ENCODE measurements at places on chromosomes 4 and X.

GRCh38 chr4:107120661-107121060 is 84.5 kb upstream of the DKK2 start:
- peak; percentile 58 for DNase-seq

DNA sequence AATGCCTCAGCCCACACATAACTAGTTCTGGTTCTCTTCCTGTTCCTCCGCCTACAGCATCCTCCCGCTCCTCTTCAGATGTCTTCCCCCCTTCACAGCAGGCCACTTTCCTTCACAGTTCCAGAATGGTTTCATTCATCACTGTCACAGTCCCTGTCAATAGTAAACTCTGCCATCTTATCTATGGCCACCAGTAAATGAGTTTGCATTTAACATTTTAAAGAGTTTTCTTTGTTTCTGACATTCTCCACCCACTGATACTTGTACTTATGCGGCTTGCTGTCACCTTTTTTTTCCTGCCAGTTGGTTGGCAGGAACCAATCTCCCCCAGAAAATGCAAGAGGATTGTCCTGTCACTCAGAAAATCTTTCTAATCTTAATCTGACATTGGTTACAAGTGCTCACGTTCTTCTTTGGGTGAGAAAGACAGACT is 114.1 kb downstream of the GLUD2 start:
- DNase-seq: no peak

DNA sequence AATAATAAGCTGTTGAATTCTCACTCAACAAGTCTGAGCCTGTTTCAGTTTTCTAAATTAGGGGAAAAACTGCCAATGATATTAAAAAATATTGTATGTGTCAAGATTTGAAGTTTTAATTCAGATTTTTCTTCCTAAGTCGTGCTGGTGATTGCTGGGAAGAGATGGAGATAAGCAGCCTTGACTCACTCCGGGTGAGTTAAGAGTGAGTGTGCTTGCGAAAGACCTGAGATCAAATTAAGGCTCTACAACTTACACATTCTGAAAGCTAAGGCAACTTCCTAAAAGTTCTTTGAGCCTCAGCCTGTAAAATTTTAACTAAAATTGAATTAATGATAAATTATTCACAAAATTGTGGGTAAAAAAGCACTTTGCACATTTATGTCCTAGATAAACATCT is 1441.2 kb downstream of the PCDH7 start:
- DNase-seq: no peak

DNA sequence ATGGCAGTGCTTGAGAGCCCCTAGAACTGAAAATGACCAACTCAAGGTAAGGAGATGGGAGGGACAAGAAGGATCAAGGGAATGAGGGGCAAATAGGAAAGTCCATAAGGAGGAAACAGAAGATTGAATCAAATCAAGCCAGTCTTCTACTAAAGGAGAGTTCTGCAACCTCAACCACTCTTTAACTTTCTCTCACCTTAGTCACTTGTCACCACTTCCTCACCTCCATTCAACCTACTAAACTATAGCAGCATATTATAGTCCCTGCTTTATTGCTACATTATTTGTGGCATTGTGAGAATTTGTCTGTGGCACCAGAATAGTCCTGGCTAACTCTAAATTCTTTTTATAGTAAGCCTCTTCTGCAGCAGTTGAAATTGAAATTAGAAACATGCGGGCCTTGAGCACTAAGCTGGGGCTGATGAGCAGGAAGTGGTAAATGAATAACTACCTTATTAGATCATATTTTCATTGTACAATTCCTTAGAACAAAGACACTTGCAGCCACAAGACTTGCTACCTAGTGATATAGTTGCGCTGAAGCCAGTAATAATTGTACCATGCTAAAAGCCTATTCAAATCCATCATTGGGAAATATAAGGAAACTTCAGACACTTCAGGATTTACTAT is 336.9 kb downstream of the ZNF674 start:
- DNase-seq: peak; percentile 7

- DNase-seq: peak; percentile 20
Measured at GRCh38 chr4:176376032-176376614, 56.4 kb downstream of the SPCS3 start.

GRCh38 chrX:133175162-133175561 is 43.0 kb downstream of the TFDP3 start:
- DNase-seq: no peak

DNA sequence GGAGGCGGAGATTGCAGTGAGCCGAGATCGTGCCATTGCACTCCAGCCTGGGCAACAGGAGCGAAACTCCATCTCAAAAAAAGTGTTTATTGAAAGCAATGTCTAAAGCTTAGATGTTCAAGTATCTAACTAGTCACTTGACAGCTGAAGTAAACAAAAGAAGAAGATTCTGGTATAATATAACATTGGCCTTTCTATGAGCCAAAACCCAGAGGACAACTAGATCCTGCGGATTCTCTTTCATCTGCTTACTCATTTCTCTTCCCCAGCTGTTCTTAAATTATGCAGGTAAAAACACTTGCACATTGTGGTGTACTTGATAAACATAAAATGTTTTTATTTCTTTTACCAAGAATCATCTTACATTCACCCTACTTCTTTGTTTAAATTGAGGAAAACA is 24.1 kb upstream of the AREG start:
- DNase-seq: no peak

All from SJSA1 (cell line).